ENCODE measurements at places on chromosomes 6 and 20.

DNA sequence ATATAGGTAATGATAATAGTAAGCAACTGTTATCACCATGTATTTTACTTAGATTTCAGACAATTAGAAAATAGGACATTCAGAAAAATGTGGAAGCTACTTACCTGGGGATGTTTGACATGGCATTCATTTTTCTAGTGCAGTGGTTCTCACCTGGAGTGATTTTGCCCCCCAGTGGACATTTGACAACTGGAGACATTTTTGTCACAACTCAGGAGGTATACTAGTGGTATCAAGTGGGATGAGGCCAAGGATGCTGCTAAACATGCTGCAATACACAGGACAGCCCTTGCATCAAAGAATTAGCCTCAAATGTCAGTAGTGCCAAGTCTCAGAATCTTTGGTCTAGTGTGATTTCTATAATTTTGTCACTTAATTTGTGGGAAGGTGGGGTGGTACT, 36.1 kb downstream of the NUS1 start:
- DNase-seq, result no peak

GRCh38 chr6:169164451-169164850, 89.2 kb downstream of the THBS2 start:
- DNase-seq, result no peak

- DNase-seq, result no peak
Observed at GRCh38 chr20:44423480-44423879, 52.2 kb upstream of the TTPAL start.

DNA sequence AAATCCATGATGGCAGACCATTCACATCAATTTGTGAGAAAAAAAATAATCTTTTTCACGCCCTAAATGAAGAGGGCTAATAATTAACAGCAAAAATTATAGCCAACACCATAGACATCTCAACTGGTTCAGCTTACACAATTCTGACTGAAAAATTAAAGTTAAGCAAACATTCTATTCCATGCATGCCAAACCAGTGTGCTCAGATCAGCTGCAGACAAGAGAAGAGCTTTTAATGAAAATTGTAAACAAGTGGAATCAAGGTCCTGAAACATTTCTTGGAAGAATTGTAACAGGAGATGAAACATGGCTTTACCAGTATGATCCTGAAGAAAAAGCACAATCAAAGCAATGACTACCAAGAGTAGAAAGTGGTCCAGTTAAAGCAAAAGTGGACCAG, 710.4 kb downstream of the EPHA7 start:
- DNase-seq, result no peak

- no peak for DNase-seq
Observed at GRCh38 chr6:35973670-35974222, 50.7 kb downstream of the SLC26A8 start.

DNA sequence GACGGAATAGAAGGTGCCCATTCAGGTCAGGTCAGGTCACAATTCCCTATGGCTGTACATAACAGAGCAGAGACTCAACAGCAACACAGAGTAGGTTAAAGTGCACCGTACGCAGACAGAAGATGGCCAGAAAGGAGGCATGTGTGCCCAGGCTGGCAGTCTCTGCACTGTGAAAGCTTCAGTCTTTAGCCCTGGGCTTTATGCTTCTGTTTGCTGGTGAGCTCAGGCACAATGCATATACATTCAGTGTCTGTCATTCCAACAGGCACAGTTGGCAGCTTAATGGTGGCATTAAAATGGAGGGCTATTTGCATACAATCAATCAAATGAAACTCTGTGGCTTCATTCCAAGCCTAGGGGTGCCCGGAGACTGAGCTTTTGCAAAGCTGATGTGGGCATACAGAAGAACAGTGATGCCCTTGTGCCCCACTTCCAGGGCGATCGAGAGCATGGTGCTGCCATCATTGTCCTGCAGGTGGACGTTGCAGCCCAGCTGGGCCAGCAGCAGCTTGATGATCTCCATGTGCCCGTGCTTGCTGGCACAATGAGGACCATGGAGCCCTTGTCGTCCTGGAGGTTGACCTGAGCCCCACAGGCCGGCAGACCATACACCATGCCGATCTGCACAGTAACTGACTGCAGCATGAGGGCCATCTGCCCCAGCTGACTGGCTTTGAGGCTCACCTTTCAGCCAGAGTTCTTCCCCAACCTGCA, 22.4 kb downstream of the TRMT6 start:
- no peak for DNase-seq

DNA sequence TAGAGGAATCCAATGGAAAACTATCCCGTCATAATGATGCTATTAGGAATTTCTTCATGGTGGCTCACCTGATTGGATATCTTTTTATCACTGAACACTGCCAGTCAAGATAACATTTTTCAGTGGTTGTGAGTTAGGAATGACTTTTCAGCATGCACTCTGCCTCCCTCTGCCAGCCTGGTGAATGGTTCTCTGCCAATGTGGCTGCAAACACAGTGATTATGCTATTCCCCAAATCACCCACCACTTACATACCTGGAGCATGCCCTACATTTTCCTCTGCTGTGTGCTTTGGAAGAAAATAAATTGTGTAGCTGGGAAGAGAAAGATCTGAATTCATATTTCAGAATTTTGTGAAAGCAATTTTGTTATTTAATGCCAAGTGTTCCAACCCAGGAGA, 102.6 kb upstream of the LAMP5 start:
- no peak for DNase-seq

DNA sequence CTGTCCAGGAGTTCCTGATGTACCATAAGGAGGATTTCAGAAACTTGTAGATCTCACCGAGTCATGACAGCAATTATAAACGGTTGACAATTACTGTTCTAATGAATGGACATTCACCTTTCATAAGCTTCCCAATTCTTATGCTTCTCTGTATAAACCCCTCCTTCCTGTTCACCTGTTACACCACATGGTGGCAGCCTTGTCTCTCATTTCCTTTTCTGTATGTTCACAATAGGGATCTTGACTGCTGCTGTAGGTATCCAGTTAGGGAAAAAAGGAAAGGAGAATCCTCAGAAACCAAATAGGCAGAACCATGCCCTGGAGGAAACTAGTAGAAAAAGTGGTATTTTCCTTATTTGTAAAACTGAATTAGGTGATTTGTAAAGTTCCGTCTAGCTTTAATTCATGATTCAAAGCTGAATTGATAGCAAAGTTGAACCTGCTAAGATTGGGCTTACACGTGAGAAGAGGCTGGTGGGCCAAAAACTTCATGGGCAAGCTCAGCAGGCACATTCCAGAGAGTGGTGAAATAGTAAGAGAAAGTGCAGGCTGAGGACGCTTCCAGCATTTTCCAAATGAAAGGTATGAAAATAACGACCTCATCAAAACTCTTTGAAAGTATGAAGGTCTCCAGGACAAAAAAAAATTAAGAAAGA, 29.0 kb upstream of the TBPL1 start:
- no peak for DNase-seq

- no peak for DNase-seq
Observed at GRCh38 chr20:64177787-64178186, 13.5 kb downstream of the MYT1 start.

DNA sequence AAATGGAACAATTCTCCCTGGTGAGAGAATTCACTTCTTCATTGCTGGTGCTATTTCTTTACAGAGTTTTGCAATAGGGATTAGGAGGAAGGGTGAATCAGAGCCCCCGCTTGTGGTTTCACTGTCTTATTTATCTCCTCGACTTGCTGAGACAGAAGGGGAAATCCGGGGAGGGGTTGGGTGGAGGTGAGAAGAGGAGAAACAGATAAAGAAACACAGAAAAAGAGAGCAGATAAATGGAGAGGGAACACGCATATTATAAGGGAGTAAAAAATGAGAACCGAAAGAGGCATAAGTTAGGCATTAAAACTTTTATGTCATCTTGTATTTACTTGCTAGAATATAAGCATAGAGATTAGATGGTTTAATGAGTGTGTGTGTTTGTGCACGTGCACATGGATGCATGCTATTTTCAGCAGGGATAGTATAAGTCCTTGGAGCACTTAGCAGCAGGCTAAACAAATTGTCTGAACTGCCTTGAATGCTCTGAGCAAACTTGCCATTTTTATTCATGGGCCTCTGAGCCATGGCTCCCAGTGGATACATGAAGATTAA, 105.0 kb downstream of the OLIG3 start:
- no peak for DNase-seq

- DNase-seq, result no peak
Observed at GRCh38 chr6:168045706-168046620, 33.0 kb downstream of the FRMD1 start.

DNA sequence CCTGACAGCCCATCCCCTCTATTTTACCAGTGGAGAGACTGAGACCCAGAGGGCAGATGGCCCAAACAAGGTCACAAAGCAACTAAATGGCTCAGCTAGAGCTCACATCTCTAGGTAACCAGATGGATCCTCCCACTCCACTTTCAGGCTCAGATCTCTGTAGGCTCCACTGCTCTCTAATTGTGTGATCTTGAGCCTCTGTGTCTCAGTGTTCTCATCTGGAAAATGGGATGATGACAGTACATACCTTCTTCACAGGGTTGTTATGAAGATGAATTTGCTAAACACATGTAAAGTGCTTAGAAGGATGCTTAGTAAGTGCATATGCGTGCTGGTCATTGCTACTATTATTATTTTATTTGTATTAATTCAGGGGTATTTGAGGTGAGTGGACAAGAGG, 40.5 kb downstream of the RAB44 start:
- DNase-seq, result no peak

DNA sequence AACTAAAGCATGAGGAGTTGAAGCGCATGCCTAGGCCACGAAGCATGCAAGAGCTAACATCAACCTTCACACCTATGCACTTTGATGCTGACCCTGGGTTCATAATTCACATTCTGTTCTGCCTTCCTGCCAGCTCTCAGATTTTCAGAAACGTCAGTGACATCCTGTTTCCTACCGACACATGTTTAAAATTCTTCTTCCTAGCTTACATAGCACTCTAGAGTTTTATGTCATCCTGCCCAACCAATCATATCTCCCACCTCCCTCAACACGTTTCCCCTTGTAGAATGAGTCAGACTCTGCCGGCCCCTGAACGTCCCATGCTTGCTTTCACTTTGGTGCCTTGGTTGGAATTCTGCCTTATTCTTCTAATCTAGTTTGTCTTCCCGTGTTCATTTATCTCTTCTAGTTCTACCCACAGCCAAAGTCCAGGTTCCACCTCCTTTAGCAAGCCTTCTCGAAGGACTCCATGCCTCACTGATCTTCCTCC, 97.2 kb upstream of the MAP7 start:
- DNase-seq, result no peak

GRCh38 chr6:121849477-121849876, 414.0 kb downstream of the GJA1 start:
- no peak for DNase-seq

- no peak for DNase-seq
Observed at GRCh38 chr20:5153612-5154542, 27.1 kb downstream of the CDS2 start.

DNA sequence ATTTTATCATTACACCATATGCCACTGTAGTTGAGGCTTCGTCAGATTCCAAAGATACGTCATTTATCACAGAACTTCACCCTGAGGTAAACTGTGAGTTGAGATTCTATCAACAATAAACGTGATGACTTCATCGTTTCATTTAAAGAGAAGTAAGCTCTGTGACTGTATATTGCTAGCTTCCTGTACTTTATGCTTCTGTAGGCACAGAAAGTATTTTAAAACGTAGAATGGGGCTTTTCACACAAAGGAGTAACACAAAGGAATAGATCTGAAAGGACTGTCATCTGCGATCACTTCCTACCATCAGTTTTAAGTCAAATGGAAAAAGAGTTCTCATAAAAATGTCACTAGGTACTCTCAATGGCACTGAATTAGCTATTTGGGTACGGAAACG, 234.4 kb upstream of the MCHR2 start:
- DNase-seq, result no peak

DNA sequence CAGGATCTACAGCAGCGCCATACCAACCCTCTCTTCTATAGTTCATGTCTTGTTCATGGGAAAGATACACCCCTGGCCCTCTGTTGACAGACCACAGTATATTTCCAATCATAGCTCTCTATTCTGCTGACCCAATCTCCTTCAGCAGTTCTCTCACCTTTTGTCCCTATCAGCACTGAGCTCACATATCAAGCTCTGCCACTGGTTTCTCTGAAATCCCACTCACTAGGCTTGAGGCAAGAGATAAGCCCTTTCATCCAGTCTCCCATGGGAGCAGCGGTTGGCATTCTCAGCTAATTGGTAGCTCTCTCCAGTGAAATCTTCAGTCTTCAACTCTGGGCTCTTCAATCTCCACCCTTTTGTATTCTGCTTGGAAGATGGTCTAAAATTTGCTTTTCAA, 313.4 kb downstream of the GJA1 start:
- DNase-seq, result no peak

GRCh38 chr6:24387818-24388217, 14.9 kb upstream of the MRS2 start:
- DNase-seq, result no peak

GRCh38 chr20:18678549-18679419, 90.9 kb downstream of the DTD1 start:
- no peak for DNase-seq

- no peak for DNase-seq
Observed at GRCh38 chr6:37451441-37452193, 18.6 kb downstream of the CMTR1 start.

DNA sequence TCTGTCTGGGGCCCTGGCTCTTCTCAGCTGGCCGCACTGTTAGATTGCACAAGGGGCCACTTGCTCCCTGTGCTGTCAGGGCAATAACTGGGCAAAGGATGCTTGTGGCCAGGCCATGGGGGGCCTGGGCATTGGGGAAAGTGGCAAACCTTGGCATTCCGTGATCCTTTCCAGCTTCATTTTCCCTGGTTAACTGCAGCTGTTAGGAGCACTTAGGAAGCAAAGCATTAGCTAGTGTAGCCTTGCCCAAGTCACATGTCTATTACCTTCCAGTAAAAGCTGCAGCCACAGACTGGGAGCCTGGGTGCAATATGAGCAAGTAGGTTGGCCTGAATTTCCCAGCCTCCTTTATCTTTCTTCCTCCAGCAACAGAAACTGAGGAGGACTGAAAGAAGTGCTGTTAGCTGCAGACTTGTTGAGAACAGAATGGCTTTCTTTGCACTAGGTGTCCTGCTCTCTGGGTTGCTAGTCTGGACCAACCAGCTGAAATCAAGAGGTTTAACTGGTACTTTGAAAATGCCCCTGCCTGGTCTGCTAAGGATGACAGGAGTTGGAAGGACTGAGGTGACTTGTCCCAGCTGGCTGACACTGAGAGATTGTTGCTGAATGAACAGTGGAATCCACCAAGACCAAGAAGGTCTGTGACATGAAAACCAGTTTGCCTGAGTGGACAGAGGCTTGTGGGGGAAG, 312.3 kb upstream of the SUPT3H start:
- no peak for DNase-seq

GRCh38 chr6:18269717-18270116, 5.4 kb upstream of the DEK start:
- DNase-seq, result no peak

- no peak for DNase-seq
Observed at GRCh38 chr6:44441091-44441855, 53.8 kb downstream of the CDC5L start.

GRCh38 chr6:43060034-43060754, 763 bp downstream of the KLC4 start:
- DNase-seq, result no peak
